ENCODE measurements at places on chromosomes 4 and X.
A peak's percentile ranks its signal among the peaks of the same experiment; 100 is the strongest.

DNA sequence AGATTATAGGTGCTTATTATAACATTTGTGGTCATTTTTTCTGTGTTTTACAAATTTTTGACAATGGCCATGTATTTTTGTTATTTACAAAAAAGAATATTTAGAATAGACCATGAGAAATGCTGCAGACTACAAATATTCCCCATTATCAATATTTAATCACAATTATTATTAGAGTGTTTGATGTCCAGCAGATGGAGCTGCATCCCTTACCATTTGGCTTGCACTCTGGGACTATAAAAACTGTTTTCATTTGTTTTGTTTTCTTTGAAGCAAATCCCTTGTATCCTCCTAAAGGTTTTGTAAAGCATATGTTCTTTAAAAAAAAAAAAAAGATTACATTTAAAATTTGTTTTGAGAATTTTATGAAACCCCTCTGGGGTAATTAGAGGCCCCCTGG is 85.6 kb upstream of the CXorf66 start:
- H3K4me3 ChIP-seq, result no peak overlapping the region
- H3K27me3 ChIP-seq, result peaks cover 10% of the 10 kb centered on the region
- no peak overlapping the region for H3K27ac ChIP-seq
- H3K36me3 ChIP-seq, result no peaks in the 10 kb centered on the region
- no peaks in the 10 kb centered on the region for H3K4me1 ChIP-seq

GRCh38 chr4:7698584-7698983 is 241.1 kb downstream of the AFAP1 start:
- peaks cover 20% of the 10 kb centered on the region for H3K27me3 ChIP-seq
- no peak overlapping the region for H3K27ac ChIP-seq
- no peaks in the 10 kb centered on the region for H3K36me3 ChIP-seq
- H3K4me3 ChIP-seq, result no peak overlapping the region

DNA sequence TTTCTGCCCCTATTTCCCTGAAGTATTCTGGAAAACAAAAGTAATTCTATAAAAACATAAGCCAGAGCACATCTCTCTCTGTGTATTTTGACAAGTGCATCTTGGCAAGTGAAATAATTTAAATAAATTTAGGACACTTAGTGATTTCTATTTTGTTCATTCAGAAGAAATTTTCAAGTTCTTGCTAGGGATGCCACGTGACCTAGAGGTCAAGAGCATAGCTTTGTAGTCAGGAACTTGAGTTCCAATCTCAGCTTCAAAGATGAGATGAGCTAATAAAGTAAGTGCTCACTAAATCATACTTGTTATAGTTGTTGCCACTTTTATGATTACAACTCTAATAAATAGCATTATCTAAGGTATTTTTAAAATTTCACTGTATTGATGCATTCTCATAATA is 13.8 kb downstream of the KDR start:
- no peak overlapping the region for H3K4me3 ChIP-seq
- H3K27ac ChIP-seq, result no peak overlapping the region
- no peaks in the 10 kb centered on the region for H3K36me3 ChIP-seq
- H3K27me3 ChIP-seq, result peaks cover 16% of the 10 kb centered on the region
- no peak for DNase-seq
- H3K4me1 ChIP-seq, result no peaks in the 10 kb centered on the region

GRCh38 chrX:151880895-151881294 is 31.8 kb upstream of the MAGEA4 start:
- H3K4me1 ChIP-seq, result no peaks in the 10 kb centered on the region
- DNase-seq, result no peak
- H3K4me3 ChIP-seq, result no peak overlapping the region
- H3K27ac ChIP-seq, result no peak overlapping the region
- H3K27me3 ChIP-seq, result peaks cover 5% of the 10 kb centered on the region

DNA sequence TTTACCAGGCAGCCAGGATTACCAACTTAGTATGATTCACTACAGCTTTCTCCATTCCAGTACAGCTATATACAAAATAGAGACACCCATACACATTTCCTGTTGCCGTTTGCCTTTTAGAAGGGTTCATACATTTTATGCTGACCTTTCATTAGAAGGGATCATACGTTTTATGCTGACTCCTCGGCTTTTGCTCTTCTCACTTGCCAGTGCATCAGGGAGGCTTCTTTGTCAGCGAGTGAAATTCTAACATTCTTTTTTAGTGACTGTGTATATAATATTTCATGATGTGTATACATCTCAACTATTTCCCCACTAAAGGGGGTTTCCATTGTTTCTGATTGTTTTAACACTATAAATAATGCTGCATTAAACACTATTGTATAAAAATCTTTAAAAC is 552.6 kb downstream of the TRIML1 start:
- no peaks in the 10 kb centered on the region for H3K4me1 ChIP-seq
- H3K4me3 ChIP-seq, result no peak overlapping the region
- DNase-seq, result no peak
- H3K27ac ChIP-seq, result no peak overlapping the region

- H3K4me1 ChIP-seq, result no peaks in the 10 kb centered on the region
- DNase-seq, result no peak
- no peaks in the 10 kb centered on the region for H3K36me3 ChIP-seq
- H3K27ac ChIP-seq, result no peak overlapping the region
- no peaks in the 10 kb centered on the region for H3K27me3 ChIP-seq
- no peak overlapping the region for H3K4me3 ChIP-seq
Measured at GRCh38 chr4:117515921-117516320, 430.5 kb upstream of the TRAM1L1 start.

- H3K36me3 ChIP-seq, result no peaks in the 10 kb centered on the region
- H3K4me3 ChIP-seq, result no peak overlapping the region
- H3K4me1 ChIP-seq, result no peaks in the 10 kb centered on the region
- H3K27me3 ChIP-seq, result no peaks in the 10 kb centered on the region
- no peak overlapping the region for H3K27ac ChIP-seq
Measured at GRCh38 chrX:102835504-102836146, 101.4 kb upstream of the RAB40AL start.

DNA sequence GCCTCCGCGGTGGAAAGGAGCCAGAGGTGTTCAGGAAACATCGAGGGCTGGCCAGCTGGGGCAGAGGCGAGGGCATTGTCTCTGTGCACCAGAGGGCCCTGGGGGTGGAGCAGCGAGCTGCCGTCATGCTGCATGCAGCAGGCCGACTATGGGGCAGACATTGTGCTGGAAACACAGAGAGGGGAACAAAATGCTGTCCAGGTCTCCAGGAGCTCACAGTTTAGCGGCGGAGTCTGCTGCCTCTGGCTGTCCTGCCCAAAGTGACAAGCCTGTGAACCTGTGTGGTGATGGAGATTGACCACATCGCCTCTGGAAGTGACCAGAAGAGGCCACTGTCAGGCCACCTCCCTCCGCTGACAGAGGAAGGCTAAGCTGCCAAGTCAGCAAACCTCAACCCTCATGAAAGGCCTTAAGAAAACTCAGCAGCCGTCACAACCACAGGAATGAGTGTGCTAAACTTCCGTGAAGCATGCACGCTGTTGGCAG is 20.1 kb upstream of the SASH3 start:
- H3K27ac ChIP-seq, result peak overlapping the region; percentile 81
- H3K27me3 ChIP-seq, result no peaks in the 10 kb centered on the region
- peaks cover 35% of the 10 kb centered on the region for H3K4me1 ChIP-seq
- H3K36me3 ChIP-seq, result no peaks in the 10 kb centered on the region
- peak; percentile 74 for DNase-seq
- peak overlapping the region; percentile 60 for H3K4me3 ChIP-seq

GRCh38 chrX:153647461-153648357 is 706 bp downstream of the DUSP9 start:
- H3K4me3 ChIP-seq, result no peak overlapping the region
- DNase-seq, result peak; percentile 56
- H3K4me1 ChIP-seq, result no peaks in the 10 kb centered on the region

GRCh38 chr4:155809835-155810234 is 51.0 kb downstream of the GUCY1B1 start:
- H3K27me3 ChIP-seq, result peaks cover 2% of the 10 kb centered on the region
- DNase-seq, result no peak
- H3K27ac ChIP-seq, result no peak overlapping the region
- H3K36me3 ChIP-seq, result no peaks in the 10 kb centered on the region

- H3K27me3 ChIP-seq, result no peaks in the 10 kb centered on the region
- H3K27ac ChIP-seq, result peak overlapping the region; percentile 58
- peaks cover 13% of the 10 kb centered on the region for H3K4me1 ChIP-seq
- DNase-seq, result no peak
- no peaks in the 10 kb centered on the region for H3K36me3 ChIP-seq
- H3K4me3 ChIP-seq, result peak overlapping the region; percentile 95
Measured at GRCh38 chr4:3291969-3292570, 751 bp upstream of the RGS12 start.

GRCh38 chr4:139922406-139923024 is 231.5 kb downstream of the MAML3 start:
- no peak overlapping the region for H3K27ac ChIP-seq
- peaks cover 15% of the 10 kb centered on the region for H3K27me3 ChIP-seq
- DNase-seq, result no peak

GRCh38 chrX:49257074-49257790 is 7.3 kb downstream of the FOXP3 start:
- H3K27ac ChIP-seq, result no peak overlapping the region
- H3K4me3 ChIP-seq, result no peak overlapping the region
- H3K4me1 ChIP-seq, result peaks cover 4% of the 10 kb centered on the region
- H3K36me3 ChIP-seq, result no peaks in the 10 kb centered on the region
- no peaks in the 10 kb centered on the region for H3K27me3 ChIP-seq

DNA sequence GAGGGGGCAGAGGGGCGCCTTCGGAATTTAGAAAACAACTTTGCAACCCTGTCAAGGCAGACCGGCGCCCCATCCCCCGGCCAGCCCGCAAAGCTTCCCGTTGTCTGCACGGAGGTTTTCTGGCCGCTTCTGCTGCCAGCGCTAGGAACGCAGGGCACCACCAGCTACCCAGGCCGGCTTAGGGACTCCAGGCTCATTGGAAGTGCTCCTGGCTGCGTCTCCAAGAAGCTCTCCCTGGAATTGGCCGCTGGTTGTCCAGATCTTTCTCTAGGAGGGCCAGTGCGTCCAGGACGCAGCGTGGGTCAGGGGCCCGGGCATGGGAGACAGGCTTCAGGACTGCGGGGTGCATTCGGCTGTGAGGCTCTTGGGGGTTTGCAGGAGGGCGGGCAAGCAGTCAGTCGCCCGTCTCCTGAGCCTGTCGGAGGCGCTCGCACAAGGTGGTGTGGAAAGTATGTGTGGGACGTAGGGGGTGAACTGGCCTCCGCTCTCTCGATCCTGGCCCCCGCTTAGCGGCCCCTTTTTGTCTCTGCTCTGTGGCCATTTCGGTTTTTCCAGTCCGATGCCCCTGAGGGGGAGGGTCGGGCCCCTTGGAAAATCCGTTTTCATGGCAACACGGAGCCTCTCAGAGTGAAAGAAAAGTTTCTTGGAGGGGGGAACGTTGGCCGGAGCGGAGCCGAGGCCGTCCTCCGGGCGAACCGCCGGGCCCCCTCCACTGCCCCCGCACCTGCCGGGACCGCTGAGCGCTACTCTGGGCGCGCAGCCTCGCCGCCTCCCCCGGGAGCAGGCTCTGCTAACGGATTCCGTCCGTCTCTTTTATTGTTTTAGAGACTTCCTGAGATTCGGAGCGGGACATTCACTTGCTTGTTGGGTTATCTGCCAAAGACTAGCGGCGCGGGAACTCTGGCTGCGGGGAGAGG is 810 bp upstream of the SOX3 start:
- H3K4me3 ChIP-seq, result no peak overlapping the region
- no peaks in the 10 kb centered on the region for H3K4me1 ChIP-seq
- H3K27me3 ChIP-seq, result no peaks in the 10 kb centered on the region
- no peaks in the 10 kb centered on the region for H3K36me3 ChIP-seq
- DNase-seq, result no peak

- no peaks in the 10 kb centered on the region for H3K36me3 ChIP-seq
- no peak overlapping the region for H3K27ac ChIP-seq
- H3K4me3 ChIP-seq, result no peak overlapping the region
- no peak for DNase-seq
- H3K4me1 ChIP-seq, result no peaks in the 10 kb centered on the region
- H3K27me3 ChIP-seq, result peaks cover 64% of the 10 kb centered on the region
Measured at GRCh38 chr4:44736900-44737299, 10.5 kb upstream of the GNPDA2 start.

DNA sequence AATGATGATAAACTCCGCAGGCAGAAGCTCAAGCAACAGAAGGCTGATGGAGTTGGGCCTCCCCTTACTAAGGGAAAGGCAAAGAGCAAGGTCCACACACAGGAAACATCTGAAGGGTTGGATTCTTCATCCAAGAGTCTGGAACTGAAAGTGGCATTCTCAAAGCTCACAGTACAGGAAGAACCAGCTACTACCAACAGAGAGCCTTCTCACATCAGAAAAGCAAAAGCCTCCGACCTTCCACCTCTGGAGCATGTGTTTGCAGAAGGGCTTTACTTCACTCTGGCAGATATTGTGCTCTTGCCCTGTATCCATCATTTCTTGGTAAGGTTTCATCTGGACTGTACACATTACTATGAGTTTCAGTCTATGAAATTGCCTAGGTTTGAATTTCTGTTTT is 10.6 kb downstream of the GSTCD start:
- H3K4me3 ChIP-seq, result no peak overlapping the region
- H3K27ac ChIP-seq, result no peak overlapping the region
- H3K36me3 ChIP-seq, result no peaks in the 10 kb centered on the region
- no peaks in the 10 kb centered on the region for H3K27me3 ChIP-seq

- H3K4me3 ChIP-seq, result no peak overlapping the region
- H3K27ac ChIP-seq, result peak overlapping the region; percentile 7
- no peak for DNase-seq
- no peaks in the 10 kb centered on the region for H3K27me3 ChIP-seq
- peaks cover 6% of the 10 kb centered on the region for H3K4me1 ChIP-seq
- H3K36me3 ChIP-seq, result no peaks in the 10 kb centered on the region
Measured at GRCh38 chr4:52588771-52589591, 70.1 kb downstream of the USP46 start.

DNA sequence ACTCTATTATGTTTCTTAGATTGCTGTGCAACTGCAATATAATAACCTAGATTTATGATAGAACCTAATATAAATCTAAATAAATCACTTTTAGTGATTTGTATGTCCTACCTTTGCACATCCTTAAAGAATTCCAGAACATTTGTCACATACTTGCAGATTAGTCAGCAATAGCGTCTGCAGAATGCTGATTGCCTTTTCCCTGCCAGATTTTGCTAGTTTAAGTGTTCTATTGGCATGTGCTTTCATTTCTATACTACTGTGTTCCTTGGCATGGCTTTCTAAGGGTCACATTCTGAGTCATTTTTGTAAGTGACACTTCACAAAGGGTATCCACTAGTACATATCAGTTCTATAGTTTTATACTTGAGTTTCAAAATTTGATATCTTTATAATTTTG is 303.1 kb upstream of the GIMD1 start:
- peaks cover 6% of the 10 kb centered on the region for H3K4me1 ChIP-seq
- no peak overlapping the region for H3K4me3 ChIP-seq
- H3K36me3 ChIP-seq, result peaks cover 23% of the 10 kb centered on the region

DNA sequence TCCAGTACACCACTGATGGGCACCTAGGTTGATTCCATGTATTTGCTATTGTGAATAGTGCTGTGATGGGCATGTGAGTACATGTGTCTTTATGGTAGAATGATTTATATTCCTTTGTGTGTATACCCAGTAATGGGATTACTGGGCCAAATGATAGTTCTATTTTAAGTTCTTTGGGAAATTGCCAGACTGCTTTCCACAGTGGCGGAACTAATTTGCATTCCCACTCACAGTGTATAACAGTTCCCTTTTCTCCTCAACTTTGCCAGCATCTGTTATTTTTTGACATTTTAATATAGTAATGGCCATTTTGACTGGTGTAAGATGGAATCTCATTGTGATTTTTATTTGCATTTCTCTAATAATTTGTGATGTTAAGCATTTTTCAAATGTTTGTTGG is 25.9 kb downstream of the CC2D2A start:
- no peaks in the 10 kb centered on the region for H3K4me1 ChIP-seq
- no peak overlapping the region for H3K4me3 ChIP-seq
- H3K27me3 ChIP-seq, result peaks cover 3% of the 10 kb centered on the region
- no peak for DNase-seq
- no peak overlapping the region for H3K27ac ChIP-seq
- no peaks in the 10 kb centered on the region for H3K36me3 ChIP-seq

- H3K4me3 ChIP-seq, result no peak overlapping the region
- H3K4me1 ChIP-seq, result peaks cover 4% of the 10 kb centered on the region
- no peak for DNase-seq
- no peak overlapping the region for H3K27ac ChIP-seq
Measured at GRCh38 chrX:70552130-70552704, 107.6 kb downstream of the DLG3 start.

All from natural killer cell treated with Interleukin-12 subunit alpha and Interleukin-12 subunit beta and Interleukin-15 and Interleukin-18, amount 100 ng/mL, for 72 hours (primary cell).